ENCODE measurements at places on chromosomes 2 and 18.

GRCh38 chr2:216004697-216005283 lies 8.6 kb downstream of the MREG start:
- no peak for DNase-seq

- no peak for DNase-seq
Observed at GRCh38 chr2:9654452-9655100, 23.8 kb upstream of the YWHAQ start.

GRCh38 chr2:140595107-140595506 lies 1535.7 kb downstream of the LRP1B start:
- DNase-seq, result no peak

- no peak for DNase-seq
Observed at GRCh38 chr2:237422309-237422708, 8.3 kb upstream of the COL6A3 start.

DNA sequence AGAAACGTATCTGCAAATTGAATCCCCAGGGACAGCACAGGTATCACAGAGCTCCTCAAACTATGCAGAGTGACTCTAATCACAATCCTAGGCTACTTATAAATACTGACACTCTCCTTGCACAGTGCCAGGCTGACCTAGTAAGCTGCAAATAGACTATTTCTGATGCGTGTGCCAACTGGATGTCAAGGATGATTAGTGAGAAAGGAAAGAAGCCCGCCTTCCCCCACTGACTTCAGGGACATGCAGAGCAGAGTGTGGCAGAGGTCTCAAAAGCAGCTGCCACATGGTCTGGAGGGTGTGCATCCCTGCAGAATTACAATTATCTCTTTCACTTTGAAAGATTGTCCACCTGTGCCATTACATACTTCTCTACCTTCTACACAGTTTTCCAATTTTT lies 235.6 kb downstream of the CPS1 start:
- DNase-seq, result no peak

DNA sequence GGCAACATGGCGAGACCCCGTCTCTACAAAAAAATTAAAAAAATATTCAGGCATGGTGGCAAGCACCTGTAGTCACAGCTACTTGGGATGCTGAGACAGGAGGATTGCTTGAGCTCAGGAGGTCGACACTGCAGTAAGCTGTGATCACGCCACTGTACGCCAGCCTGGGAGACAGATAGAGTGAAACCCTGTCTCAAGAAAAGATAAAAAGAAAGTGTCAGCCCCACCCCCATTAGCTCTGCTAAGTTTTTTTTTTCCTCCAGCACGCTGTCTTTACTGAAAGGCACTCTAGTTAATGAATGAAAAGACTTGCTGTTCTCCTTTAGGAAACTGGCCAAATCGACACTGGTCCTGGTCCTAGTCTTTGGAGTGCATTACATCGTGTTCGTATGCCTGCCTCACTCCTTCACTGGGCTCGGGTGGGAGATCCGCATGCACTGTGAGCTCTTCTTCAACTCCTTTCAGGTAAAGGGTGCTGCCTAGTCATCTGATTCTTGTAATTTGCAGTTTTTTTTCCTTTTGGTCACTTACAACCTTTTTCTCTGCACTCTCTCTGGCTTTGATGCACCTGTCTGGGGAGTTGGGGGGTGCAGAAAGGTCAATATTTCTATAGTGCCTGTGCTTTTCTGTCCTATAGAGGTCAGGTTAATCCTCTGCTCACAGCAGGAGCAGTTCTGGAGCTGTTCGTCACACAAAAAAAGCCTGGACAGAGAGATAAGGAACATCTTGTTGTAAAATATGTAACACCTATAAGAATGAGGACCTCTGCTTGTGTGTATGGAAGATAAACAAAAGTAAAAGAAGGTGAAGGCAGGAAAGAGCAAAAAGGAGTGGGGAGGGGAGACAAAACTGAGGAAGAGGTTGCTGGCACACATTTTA lies 82.3 kb downstream of the PTH2R start:
- DNase-seq, result no peak

DNA sequence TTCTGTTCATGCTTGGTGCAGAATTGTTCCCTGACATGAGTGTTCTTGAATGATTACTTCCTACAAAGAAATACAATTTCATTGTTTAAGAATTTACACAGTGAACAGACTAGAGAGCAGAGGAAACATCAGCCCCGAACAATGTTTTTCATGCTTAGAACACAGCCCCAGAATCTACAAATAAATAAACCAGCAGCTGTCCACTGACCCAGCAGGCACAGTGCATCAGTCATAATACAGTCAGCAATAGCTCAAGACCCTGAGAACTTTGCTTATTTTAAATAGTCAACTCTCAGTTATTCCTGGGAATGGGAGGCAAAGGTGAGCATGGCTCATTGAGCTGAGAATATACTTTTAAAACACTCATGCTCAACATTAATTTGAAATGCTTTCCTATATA lies 38.4 kb downstream of the XIRP2 start:
- DNase-seq, result no peak

DNA sequence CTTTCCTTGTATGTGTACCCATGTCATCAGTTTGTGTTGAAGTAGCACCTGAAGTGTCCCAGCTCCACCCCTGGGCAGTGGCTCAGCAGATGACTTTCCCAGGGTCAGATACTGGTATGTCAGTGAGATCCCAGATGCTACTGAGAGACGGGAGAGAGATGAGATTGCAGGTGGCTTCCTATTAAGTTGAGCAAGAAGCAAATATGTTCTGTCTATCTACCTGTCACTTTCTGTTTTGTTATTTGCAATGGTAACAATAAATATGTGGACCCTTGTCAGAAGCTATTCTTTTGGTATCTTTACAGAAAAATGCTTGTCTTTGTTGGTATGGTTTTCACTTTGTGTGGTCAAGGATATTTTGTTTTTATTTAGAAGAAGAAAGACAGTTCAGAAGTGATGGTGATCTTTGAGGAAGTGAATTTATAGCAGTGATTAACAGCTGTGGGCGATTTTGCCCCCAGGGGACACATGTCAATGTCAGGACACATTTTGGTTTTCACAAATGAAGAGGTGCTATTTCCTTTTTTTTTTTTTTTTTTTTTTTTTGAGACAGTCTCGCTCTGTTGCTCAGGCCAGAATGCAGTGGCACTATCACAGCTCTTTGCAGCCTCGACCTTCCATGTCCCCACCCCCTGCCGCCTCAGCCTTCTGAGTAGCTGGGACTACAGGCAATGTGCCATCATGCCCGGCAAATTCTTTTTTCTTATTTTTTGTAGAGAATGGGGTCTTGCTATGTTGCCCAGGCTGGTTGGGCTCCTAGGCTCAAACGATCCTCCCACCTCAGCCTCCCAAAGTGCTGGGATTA lies 21.4 kb downstream of the MGAT5 start:
- DNase-seq, result no peak

GRCh38 chr2:101003278-101003775 lies 1.2 kb downstream of the RPL31 start:
- DNase-seq, result no peak

GRCh38 chr2:231007286-231008098 lies 11.6 kb downstream of the SPATA3 start:
- DNase-seq, result no peak

DNA sequence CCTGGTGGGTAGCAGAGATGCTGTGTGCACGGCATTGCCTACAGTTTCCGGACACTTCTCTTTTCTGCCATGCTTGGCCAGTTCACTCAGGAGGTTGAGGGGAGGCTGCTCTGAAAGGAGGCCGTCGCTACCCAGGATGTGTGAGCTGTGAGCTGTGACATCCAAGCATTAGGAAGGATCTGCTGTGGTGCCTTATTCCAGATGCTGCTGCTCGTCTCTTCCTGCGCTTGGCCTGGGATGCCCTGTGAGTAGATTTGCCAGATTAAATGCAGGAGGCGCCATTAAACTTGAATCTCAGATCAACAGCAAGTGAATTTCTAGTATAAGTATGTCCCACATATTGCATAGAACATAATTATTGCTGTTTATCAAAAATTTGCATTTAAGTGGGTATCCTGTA lies 124.2 kb upstream of the SIX3 start:
- DNase-seq, result no peak

DNA sequence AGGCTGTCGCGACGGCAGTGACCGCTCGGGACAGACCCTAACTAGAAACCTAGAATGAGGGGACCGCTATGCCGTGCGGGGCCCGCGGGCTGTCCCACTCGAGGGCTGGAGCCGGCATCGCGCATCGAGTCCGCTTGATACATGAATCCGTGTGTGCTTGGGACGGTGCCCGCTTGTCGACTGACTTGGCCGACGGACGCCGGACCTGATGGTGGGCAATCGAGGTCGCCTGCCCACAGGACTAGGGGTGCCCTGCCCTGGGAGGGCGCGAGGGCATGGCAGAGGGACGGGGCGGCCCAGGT lies 749 bp upstream of the PTMA start:
- no peak for DNase-seq

DNA sequence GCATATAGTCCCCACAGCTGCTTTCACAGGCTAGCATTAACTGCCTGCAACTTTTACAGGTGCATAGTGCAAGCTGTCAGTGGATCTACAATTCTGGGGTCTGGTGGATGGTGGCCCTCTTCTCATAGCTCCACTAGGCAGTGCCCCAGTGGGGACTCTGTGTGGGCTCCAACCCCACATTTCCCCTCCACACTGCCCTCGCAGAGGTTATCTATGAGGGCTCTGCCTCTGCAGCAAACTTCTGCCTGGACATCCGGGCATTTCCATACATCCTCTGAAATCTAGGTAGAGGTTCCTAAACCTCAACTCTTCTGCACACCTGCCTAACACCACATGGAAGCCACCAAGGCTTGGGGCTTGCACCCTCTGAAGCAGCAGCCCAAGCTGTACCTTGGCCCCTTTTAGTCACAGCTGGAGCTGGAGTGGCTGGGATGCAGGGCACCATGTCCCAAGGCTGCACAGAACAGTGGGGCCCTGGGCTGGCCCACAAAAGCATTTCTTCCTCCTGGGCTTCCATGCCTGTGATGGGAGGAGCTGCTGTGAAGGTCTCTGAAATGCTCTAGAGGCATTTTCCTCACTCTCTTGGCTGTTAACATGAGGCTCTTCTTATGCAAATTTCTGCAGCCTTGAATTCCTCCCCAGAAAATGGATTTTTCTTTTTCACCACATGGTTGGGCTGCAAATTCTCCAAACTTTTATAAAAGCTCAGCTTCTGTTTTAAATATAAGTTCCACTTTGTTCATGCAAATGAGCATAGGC lies 59.3 kb downstream of the KDM3A start:
- no peak for DNase-seq

GRCh38 chr2:37154785-37155184 lies 2.0 kb downstream of the EIF2AK2 start:
- DNase-seq, result no peak

DNA sequence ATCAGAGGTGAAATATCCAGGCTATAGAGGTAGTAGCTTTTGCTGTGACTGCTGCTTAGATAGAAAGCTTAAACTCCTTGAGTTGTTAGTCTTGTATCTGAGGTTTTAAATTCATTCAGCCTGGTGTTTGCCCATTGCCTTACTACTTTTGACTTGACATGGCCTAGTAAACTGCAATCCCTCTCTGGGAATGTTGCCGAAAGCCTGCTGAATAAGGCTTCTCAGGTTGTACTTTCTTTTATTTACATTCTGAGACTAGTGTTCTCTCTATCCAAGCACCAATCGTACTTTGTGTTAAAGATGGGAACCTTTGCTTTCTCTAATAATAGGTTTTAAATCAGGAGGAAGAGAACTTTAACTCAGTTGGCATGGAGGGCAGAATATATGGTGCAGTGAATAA lies 357.6 kb upstream of the CWC22 start:
- no peak for DNase-seq

- DNase-seq, result no peak
Observed at GRCh38 chr2:110674620-110675555, 3.0 kb downstream of the BUB1 start.

DNA sequence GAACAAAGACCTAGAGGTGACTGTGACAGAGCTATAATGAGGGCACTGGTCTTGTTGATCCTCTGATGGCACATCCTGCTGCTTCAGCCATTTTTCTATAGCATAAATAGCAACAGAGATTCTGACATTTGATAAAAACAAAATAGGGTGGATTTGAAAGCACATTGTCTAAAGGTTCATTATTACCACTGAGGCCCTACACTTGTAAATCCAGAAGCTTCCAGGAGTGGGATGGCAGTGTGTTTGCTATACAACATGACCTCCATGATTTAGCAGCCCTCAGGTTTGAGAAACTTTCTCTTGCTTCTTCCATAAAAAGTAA lies 93.2 kb upstream of the CD302 start:
- DNase-seq, result no peak

DNA sequence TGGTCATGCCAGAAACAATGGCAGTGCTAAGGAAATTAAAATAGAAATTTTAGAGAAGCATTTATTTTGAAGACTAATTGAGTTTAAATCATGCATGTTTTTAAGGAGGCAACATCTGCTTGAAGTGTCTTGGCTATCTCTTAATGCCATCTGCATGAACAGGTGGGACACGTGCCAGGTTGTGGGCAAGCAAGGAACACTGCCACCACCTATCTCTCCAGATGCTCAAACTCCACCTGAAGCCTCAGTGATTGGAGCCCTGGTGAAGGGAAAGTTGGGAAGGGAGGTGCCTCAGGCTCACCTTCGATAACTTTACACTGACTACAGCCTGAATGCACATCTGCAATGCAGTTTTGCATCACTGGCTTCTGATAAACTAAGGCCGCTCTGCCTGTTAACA lies 91.5 kb downstream of the TPGS2 start:
- DNase-seq, result no peak

DNA sequence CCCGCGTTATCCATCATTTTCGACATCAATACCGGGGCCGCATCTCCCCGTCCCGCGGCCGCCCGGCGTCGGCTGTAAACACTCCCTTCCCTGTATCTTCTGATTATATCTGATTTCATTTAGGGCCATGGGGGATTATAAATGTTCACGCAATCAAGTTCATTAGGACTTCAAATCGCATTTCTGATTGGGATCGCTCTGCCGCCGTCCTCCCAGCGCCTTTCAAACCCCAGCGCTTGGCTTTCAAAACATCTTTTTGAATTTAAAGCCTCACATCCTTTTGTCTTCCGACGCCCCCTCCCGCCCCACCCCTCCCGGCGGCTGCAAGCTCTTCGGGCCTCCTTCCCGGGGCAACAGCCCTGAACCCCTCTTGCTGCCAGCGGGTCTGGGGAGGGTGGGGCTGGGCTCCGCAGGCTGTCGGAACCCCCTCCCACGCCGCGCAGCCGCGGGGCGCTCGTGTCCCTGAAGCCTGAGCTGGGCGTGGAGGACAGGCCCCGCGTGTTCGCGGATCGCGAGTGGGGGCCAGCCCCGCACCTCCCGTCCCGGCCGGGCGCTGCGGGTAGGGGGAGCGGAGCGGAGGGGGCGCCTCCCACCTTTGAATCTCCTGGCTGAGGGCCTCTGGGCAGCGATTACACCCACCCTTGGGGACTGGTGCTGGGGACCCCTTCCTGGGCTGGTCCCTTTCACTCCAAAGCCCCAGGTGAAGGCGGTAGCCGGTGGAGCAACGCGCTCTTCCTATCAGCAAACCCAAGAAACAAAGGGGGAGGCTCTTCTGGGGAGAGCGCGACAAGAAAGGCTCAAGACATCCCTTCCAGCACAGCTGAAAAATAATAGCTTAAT lies 11.3 kb upstream of the GBX2 start:
- no peak for DNase-seq

GRCh38 chr2:112916145-112916571 lies 5.2 kb downstream of the IL37 start:
- no peak for DNase-seq
